CD4-positive, alpha-beta T cell treated with Interleukin-4 for 4 hours (primary cell): ENCODE measurements at places on chromosomes 3 and 15.

- DNase-seq, result no peak
These were observed 34.7 kb downstream of the ANXA2 start for GRCh38 chr15:60363087-60363549.

GRCh38 chr3:69739204-69740102 is at the start of gene MITF:
MITF (plus strand) TSS chr3:69739464; CDS start chr3:69739598, 134 bp downstream.
- peak; percentile 3 for DNase-seq

DNA sequence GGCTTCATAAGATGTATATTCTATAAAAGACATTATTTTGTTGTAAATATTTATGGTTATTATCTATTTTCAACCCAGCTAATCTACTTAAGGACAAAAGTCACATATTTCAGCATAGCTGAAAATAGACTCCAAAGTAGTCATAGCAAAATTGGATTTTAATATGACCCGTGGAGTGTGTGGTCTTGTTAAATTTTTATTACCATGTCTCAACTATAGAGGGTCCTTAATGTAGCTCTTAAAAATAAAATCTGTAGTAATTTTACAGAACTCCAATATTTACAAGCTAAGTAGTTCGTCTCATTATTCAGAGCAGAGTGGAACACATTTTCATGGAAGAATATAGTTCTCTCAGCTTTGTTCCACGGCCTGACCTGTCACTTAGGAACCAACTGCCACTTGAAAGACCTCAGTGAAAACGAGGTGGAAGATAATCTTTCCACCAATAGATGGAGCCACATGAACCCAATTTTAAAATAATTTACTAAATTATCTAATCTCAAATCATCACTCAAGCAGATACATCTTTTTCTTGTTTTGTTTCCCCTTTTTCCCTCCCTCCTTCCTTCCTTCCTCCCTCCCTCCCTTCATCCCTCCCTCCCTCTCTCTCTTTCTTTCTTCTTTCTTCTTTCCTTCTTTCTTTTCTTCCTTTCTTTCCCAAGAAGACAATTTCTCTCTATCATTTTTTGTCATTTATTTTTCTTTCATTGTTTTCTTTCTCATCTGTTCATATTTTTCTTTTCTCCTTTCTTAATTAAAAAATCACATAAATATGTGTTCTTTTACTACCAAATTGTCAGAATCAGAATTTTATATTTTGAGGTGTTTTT is 97.2 kb downstream of the CLDN1 start:
- DNase-seq, result no peak

GRCh38 chr3:105459566-105460290 is 93.0 kb downstream of the ALCAM start:
- DNase-seq, result no peak

DNA sequence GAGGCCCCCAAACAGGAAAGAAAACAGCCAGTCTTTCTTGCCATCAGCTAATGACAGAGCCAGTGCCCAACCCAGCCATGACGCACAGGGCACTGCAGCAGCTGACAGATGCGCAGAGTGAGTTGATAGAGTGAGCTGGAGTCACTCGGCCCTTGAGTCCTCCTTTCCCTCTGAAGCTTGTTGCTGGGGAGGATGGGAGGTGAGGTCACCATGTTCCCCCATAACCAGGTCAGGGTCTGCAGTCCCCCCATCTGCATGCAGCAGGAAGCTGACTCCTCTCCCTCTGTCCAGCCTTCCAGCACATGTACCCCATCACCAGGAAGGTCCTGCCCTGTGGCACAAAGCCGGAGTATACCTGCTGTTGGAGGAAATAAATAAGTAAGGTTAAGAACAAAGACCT is 174.6 kb downstream of the ABHD5 start:
- DNase-seq, result no peak

GRCh38 chr3:87987952-87988351 is 70.9 kb downstream of the CGGBP1 start:
- no peak for DNase-seq
